ENCODE measurements at places on chromosomes 3 and 15.
A peak's percentile ranks its signal among the peaks of the same experiment; 100 is the strongest.

- no peak for DNase-seq
Measured at GRCh38 chr3:188299068-188299467, 145.1 kb downstream of the LPP start.

- DNase-seq: no peak
Measured at GRCh38 chr3:1855841-1856240, 242.8 kb upstream of the CNTN4 start.

DNA sequence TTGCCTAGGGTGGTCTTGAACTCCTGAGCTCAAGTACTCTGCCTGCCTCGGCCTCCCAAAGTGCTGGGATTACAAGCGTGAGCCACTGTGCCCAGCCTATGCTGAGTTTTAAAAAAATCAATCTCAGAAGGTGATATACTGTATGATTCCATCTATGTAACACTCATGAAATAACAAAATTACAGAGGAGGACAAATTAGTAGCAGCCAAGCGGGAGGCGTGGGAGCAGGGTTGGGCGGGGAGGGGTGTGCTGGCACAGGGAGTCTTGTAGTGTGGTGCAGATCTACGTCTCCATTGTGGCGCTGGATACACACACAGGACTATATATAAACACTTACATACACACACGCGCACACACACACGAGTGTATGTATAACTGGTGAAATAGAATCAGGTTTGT is 80.6 kb upstream of the LINGO1 start:
- DNase-seq: no peak

DNA sequence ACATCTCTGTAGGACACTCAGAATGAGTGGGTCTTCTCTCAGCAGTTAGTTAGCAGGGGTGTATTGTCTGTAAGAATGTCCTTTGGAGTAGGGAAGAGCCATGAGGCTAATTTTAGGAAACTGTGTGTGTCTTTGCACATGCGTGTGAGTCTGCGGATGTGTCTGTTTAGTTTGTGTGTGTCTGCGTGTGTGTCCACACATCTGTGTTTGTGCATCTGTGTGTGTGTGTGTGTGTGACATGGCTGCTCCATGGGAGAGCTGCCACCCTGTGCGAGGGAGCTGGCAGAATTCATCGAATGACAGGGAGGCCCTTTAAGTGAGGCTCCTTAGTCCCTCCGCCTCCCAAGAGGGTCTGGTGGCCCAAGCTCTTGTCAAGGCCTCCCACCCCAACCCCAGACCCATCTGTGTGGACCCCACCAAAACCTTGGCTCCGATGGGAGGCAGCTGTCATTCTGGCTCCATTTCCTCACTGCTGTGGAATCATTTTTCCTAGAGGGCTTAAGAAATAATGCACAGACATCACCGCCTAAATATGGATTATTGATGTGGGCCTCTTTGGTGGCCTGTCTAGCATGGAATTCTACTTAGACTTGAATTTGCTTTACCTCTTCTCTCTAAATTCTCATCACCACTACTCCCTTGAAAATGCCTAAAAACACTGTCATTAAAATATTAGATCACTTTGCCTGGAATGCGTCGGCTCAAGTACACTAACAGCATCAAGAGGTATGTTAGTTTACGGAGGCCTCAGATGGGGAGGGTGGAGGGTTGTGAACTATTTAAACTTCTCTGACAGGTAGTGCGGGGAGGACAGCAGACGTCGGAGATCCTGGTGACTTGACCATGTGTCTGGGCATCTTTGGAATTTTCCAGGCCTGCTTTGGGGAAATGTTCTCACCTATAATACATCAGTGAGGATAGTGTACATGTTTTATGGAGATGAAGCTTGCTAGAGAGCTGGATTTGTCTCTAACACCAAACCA is 9.4 kb downstream of the ESYT3 start:
- DNase-seq: no peak

- no peak for DNase-seq
Measured at GRCh38 chr3:115792206-115792955, 169.1 kb downstream of the GAP43 start.

- DNase-seq: no peak
Measured at GRCh38 chr3:146843476-146843875, 238.3 kb upstream of the PLSCR5 start.

GRCh38 chr3:13837751-13838150 is 42.1 kb downstream of the WNT7A start:
- DNase-seq: no peak

DNA sequence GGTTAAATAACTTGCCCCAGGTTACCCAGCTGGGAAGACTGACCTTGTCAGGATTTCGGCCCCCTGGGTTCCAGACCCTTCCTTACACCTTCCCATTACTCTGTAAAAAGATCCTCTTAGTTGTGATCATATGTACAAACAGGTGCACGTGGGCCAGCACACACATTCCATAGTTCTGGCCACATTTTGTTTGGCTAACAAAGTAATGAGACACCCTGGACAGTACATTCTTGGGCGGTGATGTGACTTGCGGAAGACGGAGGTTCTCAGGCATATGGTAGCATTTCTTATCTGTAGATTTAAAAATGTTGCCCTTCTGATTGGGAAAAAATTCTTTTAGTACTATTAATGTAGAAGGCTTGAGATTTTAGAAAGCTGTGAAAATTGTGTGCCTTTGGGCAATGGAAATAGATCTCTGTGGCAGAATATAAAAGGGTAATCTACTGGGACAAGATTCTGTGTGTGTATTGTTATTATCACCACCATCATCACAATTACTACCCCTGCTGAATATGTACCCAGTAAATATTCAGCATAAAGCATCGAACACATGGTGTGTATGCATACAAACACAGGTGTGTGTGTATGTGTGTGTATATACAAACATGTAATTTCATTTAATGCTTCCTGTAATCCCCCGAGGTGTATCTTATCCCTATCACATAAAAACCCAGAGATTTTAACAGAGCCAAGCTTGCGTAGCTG is 205.4 kb upstream of the UBE2E1 start:
- no peak for DNase-seq

DNA sequence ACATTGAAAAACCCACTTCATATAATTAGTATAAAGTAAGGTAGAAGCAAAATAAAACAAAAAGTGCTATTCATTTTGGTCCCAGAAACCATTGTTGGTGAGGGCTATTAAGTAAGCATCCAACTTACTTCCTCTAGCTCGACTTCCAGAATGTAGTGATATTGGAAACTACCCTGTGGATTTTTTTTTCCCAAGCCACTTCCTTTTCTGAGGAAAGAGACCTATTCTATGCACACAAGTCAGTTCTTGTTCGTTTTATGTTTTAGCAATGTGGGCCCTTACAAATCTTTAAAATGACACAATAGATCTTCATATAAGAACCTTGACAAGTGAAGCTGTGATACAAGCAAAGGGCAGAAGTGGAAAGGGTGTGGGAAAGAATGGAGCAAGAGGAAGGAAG is 402.0 kb upstream of the TBL1XR1 start:
- DNase-seq: no peak

DNA sequence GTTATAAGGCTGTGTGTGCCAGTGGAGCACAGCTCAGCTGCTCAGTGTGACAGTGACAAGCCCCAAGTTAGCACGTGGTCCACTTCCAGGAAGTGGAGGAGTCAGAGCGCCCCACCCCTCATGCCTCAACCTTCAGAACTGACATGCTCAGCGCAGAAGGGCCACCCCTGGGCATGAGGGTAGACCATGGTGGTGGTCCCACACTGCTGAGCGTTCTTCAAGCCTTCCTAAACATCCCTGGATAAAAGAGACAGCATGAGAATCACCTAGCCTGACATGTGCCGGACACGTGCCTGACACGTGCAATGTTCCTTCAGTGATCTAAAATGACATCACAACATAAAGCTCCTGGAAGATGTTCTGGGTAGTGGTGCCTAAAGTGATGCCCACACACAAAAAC is 16.8 kb downstream of the ATP10A start:
- DNase-seq: no peak

- no peak for DNase-seq
Measured at GRCh38 chr3:156356537-156357363, 198.2 kb downstream of the SSR3 start.

GRCh38 chr3:37693511-37694283 is 168.0 kb upstream of the CTDSPL start:
- no peak for DNase-seq

DNA sequence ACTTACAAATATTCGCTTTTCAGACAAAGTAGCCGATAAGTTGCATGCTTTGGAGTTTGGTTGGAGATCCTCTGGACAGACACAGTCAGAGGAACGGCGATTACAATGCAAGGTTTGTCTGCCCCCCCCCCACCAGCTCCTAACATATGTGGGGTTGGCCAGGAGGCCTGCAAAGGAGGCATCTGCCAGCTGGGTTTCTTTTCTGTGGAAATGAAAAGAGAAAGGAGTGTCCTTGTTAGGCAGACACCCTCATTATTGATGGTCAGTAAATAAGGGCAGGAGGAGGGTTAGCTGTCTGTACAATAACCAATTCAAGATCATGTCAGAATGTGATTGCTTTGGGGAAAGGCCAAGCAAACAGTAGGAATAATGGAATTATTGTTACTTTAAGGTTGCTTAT is 49.1 kb downstream of the TLNRD1 start:
- DNase-seq: no peak

DNA sequence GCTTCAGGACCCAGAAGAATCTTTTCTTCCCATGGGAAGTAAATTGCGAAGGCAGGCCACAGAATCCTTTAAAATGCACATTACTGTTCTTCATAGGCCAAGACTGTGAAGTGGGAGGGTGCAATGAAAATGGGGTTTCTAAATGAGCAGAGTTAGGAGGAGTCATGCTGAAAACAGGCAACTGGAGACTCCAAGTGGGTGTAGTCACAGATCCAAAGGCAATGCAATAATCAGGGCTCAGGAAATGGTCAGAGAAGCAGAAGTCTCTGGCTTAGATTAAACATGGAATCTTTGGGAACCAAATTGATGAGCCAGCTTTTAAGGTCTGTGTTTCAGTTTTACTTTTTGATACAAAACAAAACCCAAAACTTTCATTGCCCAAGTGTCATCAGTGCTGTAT is 37.6 kb downstream of the HHLA2 start:
- DNase-seq: no peak

GRCh38 chr3:117443014-117443413 is 733.4 kb downstream of the TUSC7 start:
- DNase-seq: no peak

- no peak for DNase-seq
Measured at GRCh38 chr3:13245615-13245978, 172.4 kb upstream of the IQSEC1 start.

DNA sequence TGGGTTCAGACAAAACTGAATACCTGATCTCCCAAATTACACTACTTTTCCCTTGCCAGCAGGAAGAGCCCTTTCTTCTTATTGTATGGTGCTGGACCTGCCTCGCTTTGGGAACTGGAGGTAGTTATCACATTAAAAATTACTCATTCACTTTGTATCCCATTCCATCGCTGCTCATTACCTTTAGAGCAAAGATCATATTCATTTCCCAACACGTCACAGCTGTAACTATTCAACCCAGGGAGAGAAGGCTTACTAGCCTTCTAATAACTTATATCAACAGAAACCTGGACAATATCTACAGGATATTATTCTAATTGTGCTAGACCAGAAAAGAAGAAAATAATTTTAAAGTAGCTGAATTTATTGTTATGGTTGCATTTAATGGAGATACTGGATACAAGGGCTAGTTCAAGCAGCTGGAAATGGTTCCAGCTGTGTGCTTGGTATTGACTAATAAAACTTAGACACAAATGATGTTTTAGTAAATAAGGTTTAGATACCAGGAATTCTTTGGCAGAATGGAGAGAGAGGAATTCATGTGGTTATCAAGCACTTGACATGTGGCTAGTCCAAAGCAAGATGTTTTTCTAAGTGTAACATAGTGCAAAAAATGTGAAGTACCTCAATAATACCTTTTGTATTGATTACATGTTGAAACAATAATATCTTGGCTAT is 656.3 kb downstream of the ROBO1 start:
- DNase-seq: no peak

DNA sequence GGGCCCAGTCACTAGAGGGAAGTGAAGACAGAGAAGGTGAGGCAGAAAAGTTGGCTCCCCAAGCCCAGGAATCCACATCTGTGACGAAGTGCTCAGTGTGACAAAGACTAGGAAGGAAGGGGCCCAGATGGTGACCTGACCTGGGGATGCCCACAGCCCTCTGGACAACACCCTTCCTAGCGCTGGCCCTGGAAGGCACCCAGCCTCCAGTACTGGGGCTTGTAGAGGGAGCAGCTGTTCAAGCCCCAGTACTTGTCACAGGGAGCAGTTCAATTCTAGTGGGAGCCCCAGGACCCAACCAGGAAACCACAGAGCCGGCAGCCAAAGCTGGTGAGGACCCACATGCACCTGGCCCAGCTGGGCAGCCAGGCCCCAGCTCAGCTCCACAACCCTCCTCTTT is 190.8 kb downstream of the XXYLT1 start:
- DNase-seq: peak; percentile 76

DNA sequence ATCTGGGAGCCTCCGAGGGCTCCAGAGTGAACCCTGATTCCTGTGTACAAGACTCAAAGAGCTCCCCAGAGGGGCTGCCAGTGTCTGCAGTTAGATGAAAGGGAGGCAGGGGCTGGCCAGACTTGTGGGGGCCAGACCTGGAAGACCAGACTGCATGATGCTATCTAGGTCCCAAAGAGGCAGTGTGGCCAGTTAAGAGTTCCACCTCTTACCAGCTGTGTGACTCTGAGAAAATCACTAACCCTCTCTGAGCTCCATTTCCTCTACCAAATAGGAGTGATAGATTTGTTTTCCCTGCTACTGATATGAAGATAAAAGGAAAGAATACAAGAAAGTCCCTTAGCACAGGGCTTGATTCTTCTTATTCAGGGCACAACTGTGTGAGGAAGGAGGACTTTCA is 29.0 kb downstream of the ACSBG1 start:
- DNase-seq: no peak

DNA sequence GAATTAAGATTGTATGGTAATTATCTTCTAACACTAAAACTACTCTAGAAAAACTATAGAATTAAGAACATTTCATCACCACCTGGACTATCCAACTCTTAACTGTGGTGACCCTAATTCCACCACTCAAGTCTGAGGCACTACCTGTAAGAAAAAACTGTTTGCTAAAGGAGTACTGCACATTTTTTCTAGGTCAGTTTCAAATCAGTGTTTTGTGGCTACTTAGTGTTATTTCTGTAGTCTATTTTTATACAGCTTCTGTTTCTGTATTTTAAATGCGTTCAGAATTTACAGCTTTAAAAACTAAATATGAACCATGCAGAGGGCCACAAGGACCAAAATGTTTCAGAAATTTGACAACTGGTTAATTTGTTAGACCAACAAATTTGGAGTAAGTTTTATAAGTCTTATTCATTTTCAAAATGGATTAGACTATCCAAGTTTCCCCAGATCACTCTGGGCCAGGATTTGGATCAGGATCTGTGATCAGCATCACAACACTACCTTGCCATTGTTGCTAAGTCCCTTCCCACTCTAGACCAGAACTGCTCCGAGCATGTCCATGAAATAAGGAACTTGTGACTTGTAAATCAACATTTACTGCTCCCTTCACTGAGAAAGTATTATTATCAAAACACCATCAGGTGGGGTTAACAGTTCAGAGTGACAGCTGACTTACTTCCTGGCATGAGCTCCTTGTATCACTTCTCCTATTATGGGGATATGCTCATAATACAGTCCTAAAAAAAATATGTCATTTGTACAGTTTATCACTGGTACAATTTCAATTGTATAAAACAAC is 8.6 kb downstream of the GLT8D1 start:
- DNase-seq: no peak

Data from NCI-H2107 (cell line).